ENCODE measurements at places on chromosomes 2 and 18.
A peak's percentile ranks its signal among the peaks of the same experiment; 100 is the strongest.

DNA sequence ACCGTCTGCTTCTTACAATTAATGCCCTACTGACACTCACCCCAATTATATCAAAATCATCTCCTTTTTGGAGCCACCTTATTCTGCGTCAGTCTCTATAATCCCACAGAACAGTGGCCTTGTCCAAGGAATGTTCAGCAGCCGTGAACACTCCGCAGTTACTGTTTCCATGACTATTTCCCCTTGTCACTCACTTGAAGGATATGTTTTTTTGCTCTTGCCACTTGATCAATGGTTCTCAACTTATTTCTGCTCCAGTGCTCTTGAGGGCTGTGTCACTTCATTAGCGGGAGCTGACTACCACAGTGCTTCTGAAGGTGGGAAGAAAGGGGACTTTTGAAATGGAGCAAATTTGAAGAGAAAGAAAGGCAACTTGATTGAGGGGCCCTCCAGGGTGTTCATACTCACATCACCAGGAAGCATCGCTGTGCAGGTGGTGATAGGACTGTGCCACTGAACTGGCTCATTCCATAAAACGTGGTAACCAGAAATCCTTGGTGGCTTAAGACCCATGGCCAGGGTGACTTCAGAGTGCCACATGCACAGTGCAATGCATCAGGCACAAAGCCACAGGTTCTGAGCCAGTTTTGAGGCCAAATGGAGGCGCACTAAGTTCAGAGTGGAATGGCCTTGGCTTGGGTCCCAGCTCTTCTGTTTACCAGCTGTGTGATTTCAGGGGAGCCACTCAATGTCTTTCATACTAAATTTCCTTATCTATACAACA lies 320.6 kb upstream of the RAB12 start:
- no peak overlapping the region for H3K27ac ChIP-seq
- no peak for DNase-seq
- H3K27me3 ChIP-seq = no peaks in the 10 kb centered on the region

DNA sequence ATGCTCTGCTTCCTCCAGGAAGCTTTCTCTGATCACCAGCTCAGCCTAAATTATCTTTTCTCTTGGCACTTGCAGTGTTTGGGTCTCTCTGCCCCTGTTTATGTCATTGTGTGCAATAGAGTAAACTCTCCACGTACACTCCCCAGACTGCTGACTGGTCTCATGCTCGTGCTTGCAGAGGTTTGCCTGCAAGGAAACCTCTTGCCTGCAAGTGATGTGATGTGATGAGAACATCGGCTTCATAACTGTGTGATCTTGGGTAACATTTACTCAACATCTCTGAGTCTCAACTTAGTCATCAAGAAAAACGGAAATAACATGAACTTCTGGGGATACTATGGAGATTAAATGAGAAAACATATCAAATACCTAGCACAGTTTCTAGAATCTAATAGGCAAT lies 92.3 kb downstream of the BIN1 start:
- no peak overlapping the region for H3K4me3 ChIP-seq
- H3K27me3 ChIP-seq = peaks cover 7% of the 10 kb centered on the region
- H3K27ac ChIP-seq = no peak overlapping the region

GRCh38 chr2:165560377-165560988 lies 91.0 kb downstream of the CSRNP3 start:
- H3K36me3 ChIP-seq = no peaks in the 10 kb centered on the region
- no peak for DNase-seq
- no peaks in the 10 kb centered on the region for H3K4me1 ChIP-seq
- no peak overlapping the region for H3K27ac ChIP-seq
- peaks cover 2% of the 10 kb centered on the region for H3K27me3 ChIP-seq
- H3K4me3 ChIP-seq = no peak overlapping the region

DNA sequence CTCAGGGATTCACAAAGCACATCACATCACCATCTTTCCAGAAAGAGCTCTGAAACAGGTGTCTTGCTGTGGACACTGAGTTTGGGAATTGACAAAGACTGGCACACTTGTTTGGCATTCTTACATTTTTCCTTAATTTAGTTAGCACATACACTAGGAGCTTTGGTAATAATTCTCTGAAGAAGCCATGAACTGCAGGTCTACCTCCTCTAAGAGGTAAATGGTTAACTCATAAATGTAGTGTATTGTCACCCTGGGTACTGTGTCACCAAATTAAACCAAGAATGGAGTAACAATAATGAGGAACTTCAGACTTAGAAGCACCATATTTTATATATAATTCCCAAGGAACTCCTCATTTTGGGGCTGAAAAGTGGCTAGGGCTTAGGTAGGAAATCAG lies 22.6 kb downstream of the EIF4E2 start:
- no peak overlapping the region for H3K4me3 ChIP-seq
- H3K27ac ChIP-seq = no peak overlapping the region
- H3K36me3 ChIP-seq = peaks cover 89% of the 10 kb centered on the region
- no peak for DNase-seq
- no peaks in the 10 kb centered on the region for H3K4me1 ChIP-seq
- no peaks in the 10 kb centered on the region for H3K27me3 ChIP-seq

DNA sequence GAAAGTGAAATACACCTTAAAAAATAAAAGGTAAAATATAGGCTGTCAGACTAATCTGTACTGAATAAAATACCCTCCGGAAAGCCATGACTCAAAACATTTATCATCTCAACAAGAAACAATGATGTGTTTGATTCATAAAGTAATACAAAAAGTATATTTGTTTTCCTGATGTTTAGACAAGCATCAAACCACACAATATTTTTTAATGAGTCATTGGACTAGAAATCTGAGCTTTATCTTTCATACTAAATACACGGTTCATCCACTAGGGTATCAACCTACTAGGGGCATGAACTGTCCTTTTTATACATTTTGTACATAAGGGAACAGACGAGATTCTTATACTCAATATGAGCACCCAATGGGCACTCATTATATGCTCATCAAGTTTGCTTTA lies 31.3 kb downstream of the CD226 start:
- no peaks in the 10 kb centered on the region for H3K27me3 ChIP-seq
- peaks cover 2% of the 10 kb centered on the region for H3K36me3 ChIP-seq
- no peak overlapping the region for H3K4me3 ChIP-seq
- no peaks in the 10 kb centered on the region for H3K4me1 ChIP-seq

- H3K36me3 ChIP-seq = no peaks in the 10 kb centered on the region
- no peak for DNase-seq
- no peak within 1 kb of the TSS for H3K4me3 ChIP-seq
Measured at GRCh38 chr2:110732422-110733413, at the start of gene ACOXL. TSS of gene ACOXL (plus strand) at chr2:110732573. CDS start at chr2:110768390, 35,817 bp downstream.

- H3K36me3 ChIP-seq = no peaks in the 10 kb centered on the region
- no peaks in the 10 kb centered on the region for H3K4me1 ChIP-seq
- H3K27ac ChIP-seq = no peak overlapping the region
- no peak overlapping the region for H3K4me3 ChIP-seq
- no peaks in the 10 kb centered on the region for H3K27me3 ChIP-seq
Measured at GRCh38 chr2:170255971-170256370, 78.0 kb downstream of the MYO3B start.

GRCh38 chr2:168316073-168316440 lies 68.7 kb upstream of the STK39 start:
- no peaks in the 10 kb centered on the region for H3K36me3 ChIP-seq
- peaks cover 2% of the 10 kb centered on the region for H3K27me3 ChIP-seq
- no peaks in the 10 kb centered on the region for H3K4me1 ChIP-seq
- DNase-seq = no peak

DNA sequence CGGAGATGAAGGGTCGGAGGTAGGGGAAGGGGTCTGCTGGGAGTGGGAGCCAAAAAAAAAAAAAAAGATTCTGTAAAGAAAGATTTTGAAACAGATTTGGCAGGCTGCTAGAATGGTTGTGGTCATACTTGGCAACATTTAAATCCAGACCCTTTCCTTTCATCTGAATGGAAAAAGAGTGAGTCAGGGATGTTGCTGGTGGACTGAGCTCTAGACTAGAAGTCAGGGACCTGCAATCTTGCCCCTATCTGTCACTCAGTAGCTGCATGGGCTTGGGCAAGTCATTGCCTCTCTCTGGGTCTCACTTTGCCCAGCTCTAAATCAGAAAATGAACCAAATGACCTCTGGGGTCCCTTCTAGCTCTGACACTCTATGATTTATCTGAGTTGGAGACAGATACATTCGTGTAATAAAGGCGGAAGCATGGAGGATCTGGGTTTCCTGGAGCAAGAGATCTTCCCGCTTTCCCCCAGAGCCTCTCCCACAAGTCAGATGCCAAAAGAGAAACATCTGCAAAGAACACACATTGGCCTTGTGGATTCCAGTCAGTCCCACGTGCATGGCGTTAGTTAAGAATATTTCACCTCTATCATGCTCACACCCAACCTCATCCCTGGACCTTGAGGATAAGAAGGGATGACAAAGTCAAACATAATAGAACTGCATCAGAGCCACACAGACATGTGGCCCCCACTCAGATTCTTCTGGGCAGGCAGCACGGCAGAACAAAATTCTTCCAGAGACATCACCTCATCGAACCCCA lies 58.5 kb downstream of the ADD2 start:
- no peaks in the 10 kb centered on the region for H3K4me1 ChIP-seq
- H3K4me3 ChIP-seq = no peak overlapping the region
- H3K27me3 ChIP-seq = no peaks in the 10 kb centered on the region
- no peak for DNase-seq
- no peak overlapping the region for H3K27ac ChIP-seq

DNA sequence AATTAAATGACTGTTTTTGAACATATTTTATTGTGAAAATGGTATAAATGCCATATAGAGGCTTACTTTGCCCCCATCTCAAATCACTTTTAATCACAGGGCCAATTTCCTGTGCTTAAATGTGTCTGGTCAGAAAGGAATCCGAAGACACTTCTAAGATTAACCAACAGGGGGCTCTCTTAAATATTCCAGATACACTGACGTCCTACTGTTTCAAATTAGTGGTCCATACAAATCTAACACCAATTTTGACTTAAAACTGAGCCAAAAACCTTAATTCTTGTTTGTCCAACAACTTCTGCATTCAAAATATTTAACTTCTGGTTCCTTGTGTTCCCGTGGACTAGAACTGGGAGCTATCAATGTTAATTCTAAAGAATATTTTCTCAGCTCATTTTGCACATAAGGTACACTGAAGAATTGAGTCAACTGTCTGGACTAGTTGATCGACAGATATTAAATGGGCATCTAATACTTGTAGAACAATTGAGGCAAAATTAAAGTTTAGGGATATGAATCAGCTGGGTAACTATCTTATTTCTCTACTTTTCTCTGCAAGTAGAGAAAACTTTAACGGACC lies 557.5 kb downstream of the ARHGAP15 start:
- H3K4me1 ChIP-seq = no peaks in the 10 kb centered on the region
- no peak overlapping the region for H3K4me3 ChIP-seq
- no peak overlapping the region for H3K27ac ChIP-seq
- no peaks in the 10 kb centered on the region for H3K36me3 ChIP-seq

DNA sequence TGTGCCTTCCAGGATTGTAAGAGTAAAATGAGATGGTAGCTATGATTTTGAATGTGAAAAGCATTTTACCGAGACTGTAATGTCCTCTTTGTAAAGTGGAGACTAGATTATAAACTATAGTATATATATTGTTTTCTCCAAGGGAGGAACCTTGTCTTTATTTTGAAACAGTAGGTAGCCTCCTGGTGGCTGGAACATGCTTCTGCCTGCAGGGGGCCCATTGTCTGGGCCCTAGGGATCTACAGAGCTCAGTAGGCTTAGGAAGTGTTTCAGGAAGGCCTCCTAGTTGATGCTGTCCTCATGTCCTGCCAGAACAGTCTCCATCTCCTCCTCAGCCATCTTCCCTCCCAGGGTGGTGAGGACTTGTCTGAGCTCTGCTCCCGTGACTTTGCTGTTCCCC lies 3.0 kb downstream of the PIKFYVE start:
- H3K4me1 ChIP-seq = peaks cover 44% of the 10 kb centered on the region
- H3K27ac ChIP-seq = peak overlapping the region; percentile 19
- H3K36me3 ChIP-seq = peaks cover 27% of the 10 kb centered on the region
- peak overlapping the region; percentile 23 for H3K4me3 ChIP-seq

GRCh38 chr2:32591669-32592463 lies 36.0 kb upstream of the TTC27 start:
- H3K36me3 ChIP-seq = peaks cover 15% of the 10 kb centered on the region
- peak overlapping the region; percentile 37 for H3K4me3 ChIP-seq
- H3K27ac ChIP-seq = peak overlapping the region; percentile 58
- H3K4me1 ChIP-seq = peaks cover 17% of the 10 kb centered on the region
- peak; percentile 85 for DNase-seq
- H3K27me3 ChIP-seq = no peaks in the 10 kb centered on the region

- no peak overlapping the region for H3K27ac ChIP-seq
- no peaks in the 10 kb centered on the region for H3K36me3 ChIP-seq
- no peak overlapping the region for H3K4me3 ChIP-seq
- no peaks in the 10 kb centered on the region for H3K4me1 ChIP-seq
- no peak for DNase-seq
Measured at GRCh38 chr2:86263956-86264355, 64.7 kb downstream of the MRPL35 start.

GRCh38 chr2:126715576-126716406 lies 59.8 kb downstream of the GYPC start:
- no peaks in the 10 kb centered on the region for H3K36me3 ChIP-seq
- DNase-seq = no peak
- H3K4me1 ChIP-seq = no peaks in the 10 kb centered on the region

DNA sequence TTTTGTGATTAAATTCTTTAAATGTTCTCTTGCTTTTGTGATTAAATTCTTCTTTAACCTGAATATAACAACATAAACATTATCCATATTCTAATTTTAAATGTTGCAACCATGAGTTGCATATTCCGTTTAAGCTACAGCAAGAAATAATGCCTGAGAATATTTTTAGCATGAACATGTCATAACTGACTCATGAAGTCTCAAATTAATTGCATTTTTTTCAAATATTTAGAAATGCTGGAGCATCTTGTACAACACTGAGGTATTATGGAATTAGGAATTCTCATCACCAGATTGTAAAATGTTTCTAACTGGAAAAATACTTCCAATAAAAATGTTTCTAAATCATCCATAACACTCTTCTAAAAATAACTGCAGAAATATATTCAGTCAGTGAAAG lies 14.7 kb downstream of the ROCK2 start:
- H3K36me3 ChIP-seq = no peaks in the 10 kb centered on the region
- no peaks in the 10 kb centered on the region for H3K27me3 ChIP-seq
- H3K4me1 ChIP-seq = no peaks in the 10 kb centered on the region
- H3K4me3 ChIP-seq = no peak overlapping the region

DNA sequence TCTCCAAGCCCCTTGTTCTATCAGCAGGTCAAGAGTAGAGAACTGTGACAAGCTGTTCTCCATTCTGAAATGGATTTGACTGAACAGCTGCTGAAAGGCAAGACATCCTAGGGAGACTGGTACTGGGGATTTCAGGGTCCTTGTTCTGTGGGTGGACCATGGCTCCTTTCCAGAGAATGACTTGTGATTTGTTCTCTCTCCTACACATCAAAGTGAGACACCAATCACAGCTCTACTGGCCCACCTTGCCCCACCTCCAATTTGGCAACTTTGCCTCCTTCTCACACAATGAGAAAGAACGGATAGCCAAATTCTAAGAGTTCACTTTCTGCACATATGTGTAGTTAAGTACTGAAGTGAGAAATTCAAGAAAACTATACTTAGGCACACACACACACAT lies 67.4 kb downstream of the BCL11A start:
- no peak overlapping the region for H3K27ac ChIP-seq
- no peak for DNase-seq
- H3K4me1 ChIP-seq = no peaks in the 10 kb centered on the region
- H3K4me3 ChIP-seq = no peak overlapping the region

All from CD4-positive, CD25-positive, alpha-beta regulatory T cell (primary cell).